MCF 10A (cell line): ENCODE measurements at places on chromosomes 5 and 9. TPM values are rescaled to one million over a fixed set of nuclear protein-coding genes. Genes with fewer than 3 reads are reported as not detected.

Gene ARHGEF28
- total RNA-seq, result 27.2 and 34.8 TPM in 2 replicates

Gene CTXN3
- not detected in 2 replicates for total RNA-seq

Gene C9orf50
- total RNA-seq, result 0.20 TPM in 1 of 2 replicates, not detected in the other

Gene ZNF879
- total RNA-seq, result 1.3 and 1.8 TPM in 2 replicates

Gene C8G
- total RNA-seq, result 1.0 and 1.1 TPM in 2 replicates

DNA sequence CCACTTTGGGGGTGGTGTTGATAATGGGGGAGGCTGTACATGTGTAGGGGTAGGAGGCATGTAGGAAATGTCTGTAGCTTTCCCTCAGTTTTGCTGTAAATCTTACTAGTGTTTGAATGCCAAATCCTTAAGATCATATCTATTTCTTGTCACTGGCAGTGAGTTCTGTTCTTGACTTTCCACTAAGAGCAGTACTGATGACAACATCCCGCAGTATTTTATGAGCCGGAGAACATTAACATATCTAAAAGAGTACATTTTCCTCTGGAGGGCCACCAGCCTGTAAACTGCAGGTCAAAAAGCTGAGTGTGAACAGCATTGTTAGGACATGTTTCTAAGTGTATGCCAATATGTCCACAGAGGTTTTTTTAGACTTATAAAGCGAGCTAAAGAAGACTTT lies 2.5 kb upstream of the HSPB3 start:
- no peak for DNase-seq

DNA sequence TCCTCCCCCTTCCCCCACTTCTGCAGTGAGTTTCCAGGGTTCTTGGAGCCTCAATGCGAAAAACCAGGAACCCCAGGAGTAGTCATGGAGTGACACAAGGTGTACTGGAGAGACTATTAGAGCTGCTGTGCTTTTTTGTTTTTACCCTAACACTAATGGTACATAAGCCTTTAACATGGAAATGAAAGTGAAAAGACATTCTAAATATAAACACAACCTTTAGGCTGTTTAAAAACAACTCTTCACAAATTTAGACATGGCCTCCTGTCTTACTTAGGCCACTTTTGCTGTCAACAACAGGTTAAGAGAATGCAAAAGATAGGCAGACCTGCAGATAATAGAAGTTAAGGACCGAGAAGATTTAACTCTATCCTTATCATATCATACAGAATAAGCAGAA lies 232.2 kb downstream of the DENND1A start:
- DNase-seq, result no peak

DNA sequence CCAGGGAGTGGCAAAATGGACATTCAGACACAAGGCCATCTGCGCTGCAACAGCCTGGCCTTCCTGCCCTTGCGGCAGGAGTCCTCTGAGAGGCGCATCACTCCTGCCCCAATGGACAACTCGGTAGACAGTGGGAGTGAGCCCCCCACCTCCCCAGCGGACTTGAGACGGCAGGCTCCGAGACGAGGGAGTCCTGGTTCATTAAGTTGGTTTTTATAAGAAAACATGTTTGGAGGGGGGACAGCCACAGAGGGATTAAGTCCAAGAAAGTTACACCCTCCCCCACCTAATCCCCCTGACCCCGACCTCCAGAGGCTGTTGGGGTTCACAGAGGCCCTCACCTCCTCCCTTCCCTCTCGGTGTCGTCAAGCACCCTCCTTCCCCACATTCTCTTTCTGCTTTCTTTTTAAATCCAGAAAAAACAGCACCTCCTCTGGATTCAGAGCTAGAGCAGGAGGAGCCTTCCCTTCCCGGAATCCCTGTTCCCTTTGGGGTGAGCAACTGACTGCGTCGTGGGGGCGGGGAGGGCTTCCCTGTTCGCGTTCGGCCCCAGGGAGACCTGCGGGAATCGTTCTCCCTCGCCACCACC lies 1.8 kb upstream of the EGR1 start:
- no peak for DNase-seq

GRCh38 chr9:27672718-27673117 lies 99.4 kb upstream of the C9orf72 start:
- DNase-seq, result no peak

GRCh38 chr5:80591352-80591751 lies 21.3 kb upstream of the ANKRD34B start:
- DNase-seq, result peak; percentile 5

DNA sequence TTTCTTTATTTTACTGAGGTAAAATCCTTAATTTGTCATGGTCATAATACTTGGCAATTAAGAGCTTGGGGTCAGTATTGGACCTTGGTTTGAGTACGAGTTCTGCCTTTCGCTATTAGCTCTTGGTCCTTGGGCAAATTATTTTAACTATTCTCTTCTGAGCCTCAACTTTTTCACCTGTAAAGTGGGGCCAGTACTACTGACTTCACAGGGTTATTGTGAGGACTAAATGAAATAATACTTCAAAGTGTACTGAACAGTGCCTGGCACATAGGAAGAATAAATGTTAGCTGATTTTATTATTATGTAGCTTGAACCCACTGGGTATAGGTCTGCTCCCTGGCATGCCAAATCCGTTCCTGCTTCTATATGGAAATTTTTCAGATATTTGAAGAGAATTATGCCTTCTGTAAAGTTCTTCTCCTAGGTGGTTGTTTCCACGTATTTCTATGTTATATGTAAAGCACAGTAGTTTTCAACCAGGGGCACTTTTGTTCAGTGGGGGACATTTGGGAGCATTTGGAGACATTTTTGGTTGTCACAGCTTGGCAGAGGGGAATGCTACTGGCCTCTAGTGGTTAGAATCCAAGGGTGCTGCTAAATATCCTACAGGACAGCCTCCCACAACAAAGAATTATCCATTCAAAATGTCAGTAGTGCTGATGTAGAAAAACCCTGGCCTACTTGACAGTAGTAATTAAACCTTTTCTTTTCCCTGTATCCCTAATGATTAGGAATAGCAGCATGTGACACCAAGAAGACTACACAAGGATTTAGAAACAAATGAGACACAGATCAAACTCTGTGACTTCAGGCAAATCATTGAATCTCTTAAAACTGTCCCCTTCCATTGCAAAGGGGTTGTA lies 4.5 kb downstream of the RCL1 start:
- DNase-seq, result peak; percentile 52

GRCh38 chr9:98271479-98271878 lies 16.0 kb upstream of the TBC1D2 start:
- no peak for DNase-seq

DNA sequence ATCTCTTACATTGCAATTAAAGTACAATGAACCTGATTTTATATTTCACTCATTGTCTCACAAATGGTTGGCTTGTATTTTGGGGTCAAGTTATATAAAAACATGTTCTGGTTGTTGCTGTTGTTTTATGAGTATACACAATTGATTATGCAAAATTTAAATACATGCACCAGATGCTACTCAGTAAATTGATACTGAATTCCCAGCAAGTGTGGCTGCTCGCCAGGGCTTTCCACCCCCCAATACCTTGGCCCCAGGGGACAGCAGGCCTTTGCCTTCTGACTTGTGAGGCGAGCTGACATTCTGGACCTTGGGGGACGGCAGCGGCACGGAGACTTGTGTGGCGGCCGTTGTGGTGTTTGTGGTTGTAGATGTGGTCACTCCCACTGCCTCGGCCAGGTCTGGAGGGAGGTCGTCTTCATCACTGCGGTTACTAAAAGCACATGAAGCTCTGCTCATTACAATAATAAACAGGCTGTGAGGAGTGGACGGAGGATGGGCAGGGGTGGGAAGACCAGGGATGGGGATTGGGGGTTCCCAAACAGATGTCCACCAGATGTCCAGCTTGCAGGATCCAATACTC lies 27.0 kb upstream of the FRRS1L start:
- no peak for DNase-seq

DNA sequence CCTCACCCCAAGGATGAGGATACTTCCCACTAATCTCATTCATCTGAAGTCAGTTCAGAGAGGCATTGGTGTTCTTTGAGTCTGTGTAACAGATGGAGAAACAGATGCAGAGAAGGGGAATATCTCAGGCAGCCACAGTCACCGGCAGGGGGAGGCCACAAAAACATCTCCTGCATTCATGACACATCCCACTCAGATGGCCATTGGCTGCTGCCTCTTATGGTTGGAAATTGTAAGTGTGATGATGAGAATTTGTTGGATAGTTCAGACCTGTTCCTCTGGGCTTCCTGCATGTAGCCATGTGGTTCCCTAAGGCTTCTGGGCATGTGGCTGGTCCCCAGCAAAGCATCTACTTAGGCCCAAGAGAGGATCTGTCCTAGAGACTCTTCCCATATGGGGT lies 45.9 kb upstream of the GABRP start:
- DNase-seq, result no peak

DNA sequence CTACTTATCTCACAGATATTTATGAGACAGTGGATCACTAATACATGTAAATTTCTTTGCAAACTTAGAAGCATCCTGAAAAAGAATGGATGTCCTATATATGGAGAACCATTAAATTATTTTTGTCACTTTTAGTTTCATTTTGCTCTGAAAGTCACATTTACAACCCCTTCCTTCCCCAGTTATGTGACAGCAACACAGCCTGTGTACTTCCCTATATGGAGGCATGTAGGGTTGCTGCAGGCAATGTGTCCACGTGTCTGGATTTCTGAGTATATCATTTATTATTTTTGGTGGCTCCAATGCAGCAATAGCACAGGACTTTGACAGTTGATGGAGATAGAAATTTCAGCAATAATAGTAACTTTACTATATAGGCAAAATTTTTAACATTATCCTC lies 156.4 kb downstream of the ST8SIA4 start:
- no peak for DNase-seq

DNA sequence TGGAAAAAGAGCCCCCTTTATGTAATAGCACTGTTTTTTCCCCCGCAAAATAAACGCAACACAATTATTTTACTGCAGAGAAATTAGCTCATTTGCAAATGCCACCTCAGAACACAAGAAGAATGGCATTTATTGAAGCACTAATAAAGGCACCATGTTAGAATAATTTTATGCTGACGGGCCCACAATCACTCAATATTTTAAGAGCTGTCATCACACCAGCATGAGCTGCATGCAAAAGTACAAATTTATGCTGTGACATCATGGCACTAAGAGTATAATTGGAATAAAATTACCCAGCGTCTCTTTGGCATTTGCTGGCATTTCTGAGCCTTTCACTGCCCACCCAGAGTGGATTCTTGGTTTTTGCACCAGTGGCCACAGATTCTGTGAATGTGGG lies 364.6 kb downstream of the TLE4 start:
- no peak for DNase-seq

DNA sequence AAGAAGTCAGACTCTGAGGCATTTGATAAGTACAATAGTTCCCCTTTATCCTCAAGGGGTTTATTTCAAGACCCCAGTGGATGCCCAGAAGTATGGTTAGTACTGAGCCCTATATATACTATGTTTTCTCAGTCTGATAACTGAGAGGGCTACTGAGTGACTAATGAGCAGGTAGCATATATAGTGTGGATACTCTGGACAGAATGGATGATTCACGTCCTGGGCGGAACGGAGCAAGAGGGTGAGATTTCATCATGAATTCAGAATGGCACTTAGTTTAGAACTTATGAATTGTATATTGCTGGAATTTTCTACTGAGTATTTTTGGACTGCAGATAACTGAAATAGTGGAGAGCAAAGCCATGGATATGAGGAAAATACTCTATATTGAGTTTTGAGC lies 457.6 kb downstream of the PLK2 start:
- DNase-seq, result peak; percentile 85

DNA sequence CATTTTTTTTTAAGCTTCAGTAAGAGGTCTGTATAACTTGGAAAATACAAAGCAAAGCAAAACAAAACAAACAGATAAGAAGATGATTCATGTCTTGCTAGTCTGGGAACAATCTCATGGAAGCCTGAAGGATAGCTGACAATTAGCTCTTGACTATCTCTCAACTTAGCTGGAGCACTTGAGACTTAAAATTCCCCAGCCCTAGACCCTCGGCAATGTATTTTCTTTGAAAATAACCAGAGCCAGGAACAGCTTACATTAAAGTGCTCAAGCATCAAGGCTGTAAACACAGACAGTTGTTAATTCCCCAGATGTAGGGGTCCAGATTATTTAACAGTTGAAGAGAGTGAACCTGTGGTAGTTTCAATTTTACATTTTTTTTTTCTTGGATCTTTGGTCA lies 82.9 kb downstream of the TMEM252 start:
- DNase-seq, result no peak

DNA sequence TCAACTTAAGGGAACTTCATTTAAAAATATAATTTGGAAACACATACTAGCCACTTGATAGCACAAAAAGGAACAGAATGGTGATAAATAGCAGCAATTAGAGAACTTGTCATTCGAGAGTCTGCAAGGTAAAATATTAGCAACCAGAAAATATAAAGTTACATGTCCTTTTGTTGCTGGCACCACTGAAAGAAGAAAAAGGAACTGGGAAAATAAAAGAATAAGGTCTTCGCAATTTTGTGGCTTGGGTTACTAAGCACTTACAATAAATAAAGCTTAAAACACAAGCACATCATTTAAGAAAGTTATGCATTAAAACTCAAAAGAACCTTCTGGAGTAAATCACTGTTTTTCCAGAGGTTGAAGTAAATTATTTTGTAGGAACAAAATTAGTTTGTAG lies 149.9 kb upstream of the FBN2 start:
- no peak for DNase-seq
